Left colon (tissue), 2 donors: ENCODE measurements at places on chromosomes 1 and 21.

DNA sequence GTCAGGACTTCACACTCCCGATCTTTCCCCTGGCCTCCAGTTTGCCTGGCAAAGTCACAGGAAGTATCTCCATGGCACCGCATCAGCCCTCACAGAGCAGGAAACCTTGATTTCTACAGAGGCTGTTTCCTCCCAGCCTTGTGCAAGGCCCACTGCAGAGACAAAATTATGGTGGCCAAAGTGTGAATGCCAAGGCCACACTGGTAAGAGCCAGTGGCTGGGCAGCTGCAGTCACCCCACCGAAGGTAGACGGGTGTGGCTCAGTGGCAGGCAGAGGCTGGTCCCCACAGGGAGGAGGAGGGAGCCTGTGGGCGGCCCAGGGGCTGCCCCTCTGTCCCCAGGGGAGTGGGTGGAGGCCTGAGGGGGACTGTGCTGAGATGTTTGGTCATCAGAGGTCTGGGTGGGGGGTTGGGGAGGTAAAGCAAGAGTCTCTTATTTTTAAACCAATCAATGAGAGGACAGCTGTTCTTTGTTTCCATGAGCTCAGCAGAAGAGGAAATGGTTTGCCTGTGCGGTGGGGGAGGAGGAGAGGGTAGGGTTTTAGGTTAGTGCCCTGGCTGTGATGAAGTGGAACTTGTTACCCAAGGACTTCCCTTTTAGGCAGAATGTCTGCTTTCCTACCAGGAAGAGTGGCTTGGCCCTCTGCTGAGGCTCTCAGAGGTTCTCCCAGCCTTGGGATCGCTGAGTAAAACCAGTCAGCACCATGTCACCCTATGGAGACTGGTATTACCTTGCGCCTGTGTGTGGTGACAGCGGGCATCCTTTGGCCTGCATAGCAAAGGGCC lies 18.0 kb upstream of the BTG2 start:
- DNase-seq = peak; percentile 85

GRCh38 chr1:51216631-51217030 lies 19.4 kb upstream of the RNF11 start:
- no peak for DNase-seq

DNA sequence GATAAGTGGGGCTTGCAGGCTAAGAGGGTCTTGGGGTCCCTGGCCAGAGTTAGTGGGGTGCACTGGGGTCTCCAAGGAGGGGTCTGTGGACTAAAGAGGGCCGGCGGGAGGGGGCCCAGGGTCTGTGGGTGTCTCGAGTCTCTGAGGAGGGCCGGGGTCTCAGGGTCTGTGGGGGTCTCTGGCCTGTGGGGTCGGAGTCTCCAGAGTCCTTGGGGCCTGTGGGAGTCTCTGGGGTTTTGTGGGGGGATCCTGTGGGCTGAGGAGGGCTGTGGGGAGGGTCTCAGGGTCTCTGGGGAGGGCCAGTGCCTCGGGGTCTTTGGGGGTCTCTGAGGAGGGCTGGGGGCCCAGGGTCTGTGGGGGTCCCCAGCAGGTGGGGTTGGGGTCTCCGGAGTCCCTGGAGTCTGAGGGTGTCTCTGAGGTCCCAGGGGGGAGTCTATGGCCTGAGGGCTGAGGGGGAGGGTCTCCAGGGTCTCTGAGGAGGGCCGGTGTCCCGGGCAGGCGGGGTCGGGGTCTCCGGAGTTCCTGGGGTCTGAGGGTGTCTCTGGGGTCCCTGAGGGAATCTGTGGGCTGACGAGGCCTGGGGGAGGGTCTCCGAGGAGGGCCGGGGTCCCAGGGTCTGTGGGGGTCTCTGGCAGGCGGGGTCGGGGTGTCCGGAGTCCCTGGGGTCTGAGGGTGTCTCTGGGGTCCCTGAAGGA lies 628 bp upstream of the PLEKHM2 start:
- no peak for DNase-seq

GRCh38 chr1:200968469-200969410 lies 54.8 kb downstream of the KIF21B start:
- DNase-seq = no peak

DNA sequence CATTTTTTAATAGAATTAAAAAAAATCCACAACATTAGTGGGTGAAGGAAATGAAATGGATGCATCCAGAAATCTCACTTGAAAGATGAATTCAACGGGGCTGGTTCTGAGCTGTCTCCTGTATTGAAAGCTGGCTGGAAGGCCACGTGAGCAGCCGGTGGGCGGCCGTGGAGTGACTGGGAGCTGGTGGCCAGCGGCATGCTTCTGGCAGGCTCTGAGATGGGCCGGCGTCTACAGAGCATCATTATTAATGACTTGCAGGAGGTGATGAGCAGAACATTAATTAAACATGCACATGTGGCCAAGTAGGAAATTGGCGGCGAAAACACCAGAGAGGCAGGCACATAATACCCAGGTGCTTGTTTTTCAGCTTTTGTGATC lies 115.6 kb upstream of the LMO4 start:
- no peak for DNase-seq
